Stimulated activated CD8-positive, alpha-beta memory T cell treated with anti-CD3 and anti-CD28 coated beads, Interleukin-4, amount 100 ng/mL, for 4 hours (primary cell): ENCODE measurements at places on chromosomes 4 and X.

DNA sequence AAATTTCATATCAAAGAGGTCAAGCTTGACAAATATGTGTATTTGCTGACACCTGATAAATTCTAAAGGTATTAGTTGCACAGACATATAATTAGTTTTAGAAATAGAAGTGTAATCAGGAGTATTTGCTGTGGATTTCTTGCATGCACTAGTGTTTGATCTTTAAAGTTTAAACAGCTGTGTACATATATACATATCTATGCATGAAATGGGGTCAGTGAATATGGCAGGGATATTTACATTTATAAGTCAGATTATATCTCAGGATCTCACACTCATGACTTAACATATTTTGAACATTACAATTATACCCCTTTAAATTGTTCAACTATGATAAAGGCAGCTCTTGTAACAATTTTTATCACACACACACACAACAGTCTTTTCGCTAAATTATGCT, 547.4 kb upstream of the ACTRT1 start:
- no peak for DNase-seq

DNA sequence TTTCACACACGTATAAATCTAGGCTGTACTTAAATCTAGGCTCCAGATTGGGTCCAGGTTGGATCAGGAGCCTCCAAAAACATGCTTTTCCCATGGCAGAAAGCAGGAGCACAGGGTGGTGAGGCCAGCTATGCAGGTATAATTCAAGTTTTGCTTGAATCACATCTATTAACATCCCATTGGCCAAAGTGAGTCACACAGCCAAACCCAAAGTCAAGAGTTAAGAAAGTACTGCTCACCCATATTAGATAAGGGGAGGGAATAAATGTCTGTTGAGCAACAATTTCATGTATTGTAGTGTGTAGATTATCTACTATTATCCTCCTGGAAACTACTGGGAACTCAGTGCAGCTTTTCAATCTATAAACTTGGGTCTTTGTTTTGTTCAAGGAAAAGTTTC, 12.8 kb downstream of the SUPT20HL2 start:
- DNase-seq: no peak

- no peak for DNase-seq
These were observed 56.4 kb upstream of the TMEM150C start for GRCh38 chr4:82618103-82618720.

GRCh38 chr4:16691450-16691849, 207.0 kb downstream of the LDB2 start:
- no peak for DNase-seq

DNA sequence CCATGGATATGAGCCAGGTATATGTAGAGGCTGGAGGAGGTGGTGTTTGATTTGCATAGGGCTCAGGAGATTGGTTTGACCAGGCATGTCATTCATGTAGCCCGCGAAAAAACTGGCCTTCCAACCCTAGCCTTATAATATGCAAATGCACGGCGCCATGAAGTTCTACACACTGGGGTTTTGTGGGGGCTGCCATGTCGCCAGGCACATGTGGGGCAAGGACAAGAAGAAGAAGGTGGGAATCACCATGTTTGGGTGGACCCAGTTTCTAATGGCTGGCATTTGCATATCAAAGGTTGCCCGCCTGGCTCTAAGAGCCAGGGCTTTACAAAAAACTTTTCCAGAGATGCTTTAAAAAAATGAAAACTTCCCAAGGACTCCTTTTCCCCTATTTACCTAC, 1251.0 kb downstream of the PCDH18 start:
- no peak for DNase-seq

- DNase-seq: no peak
These were observed 44.1 kb upstream of the TLR3 start for GRCh38 chr4:186024637-186025407.

DNA sequence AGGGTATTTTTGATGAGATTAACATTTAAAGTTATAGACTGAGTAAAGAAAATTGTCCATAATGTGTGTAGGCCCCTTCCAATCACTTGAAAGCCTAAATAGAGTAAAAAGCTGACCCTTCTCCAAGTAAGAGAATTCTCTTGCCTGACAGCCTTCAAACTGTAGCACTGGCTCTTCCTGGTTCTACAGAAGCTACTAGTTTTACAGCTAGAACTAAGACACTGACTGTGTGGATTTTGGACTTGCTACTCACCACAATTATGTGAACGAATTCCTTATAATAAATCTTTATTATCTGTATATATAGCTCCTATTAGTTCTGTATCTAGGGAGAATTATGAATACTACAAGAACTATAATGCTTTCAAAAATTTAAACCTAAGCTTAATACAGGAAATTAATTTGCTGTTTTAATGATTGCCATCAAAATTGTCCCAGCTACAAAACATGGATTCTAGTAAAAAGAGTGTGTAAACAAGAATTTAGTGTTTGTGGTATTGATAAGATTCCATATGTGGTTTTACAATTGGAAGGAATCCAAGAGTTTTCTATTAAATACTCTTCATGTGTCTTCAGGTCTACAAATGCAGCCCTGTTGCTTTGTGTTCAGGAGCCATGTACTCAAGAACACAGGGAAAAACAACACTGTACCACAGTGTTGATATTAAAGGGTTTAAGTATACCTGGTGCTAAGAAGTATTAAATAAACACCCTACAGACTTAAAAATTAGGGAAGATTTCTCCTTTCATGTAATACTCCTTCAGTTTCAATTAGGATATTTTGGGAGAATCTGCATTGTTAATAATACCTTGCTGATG, 366.5 kb downstream of the CXXC4 start:
- DNase-seq: no peak

DNA sequence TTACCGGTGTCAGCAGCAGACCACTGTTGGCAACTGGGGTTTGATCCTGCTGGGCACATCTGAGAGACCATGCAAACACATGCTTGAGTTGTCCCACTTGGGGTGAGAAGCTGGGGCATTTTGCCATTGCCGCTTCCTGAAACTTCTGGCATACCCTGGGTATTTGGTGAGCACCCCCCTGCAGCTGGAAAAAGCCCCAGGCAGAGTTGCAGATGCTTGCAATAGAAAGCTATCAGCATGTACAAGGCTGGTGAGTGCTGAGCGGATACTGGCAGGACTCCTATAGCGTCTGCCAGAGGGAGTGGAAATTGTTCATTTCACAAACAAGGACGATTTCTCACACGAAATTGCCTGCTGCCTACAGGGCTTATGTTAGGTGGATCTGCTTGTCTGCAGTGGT, 32.3 kb downstream of the SUPT20HL1 start:
- DNase-seq: no peak

GRCh38 chrX:101395789-101396188, 5.0 kb downstream of the RPL36A start:
- no peak for DNase-seq

DNA sequence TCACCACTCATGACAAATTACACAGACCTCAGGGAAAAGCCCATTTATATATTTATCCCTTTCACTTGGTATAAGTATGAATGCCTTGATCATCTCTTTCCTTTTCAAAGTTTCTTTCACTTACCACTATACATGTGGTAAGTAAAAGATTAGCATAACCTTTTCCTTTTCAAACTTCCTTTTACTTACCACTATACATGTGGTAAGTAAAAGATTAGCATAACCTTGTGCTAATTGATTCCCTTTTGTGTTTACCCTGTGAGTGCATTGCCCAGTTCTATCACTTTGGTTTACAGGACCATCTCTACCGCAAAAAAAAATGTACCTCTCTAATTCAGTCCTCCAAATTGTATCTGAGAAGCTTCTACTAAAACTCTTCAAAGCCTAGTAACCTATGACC, 32.7 kb upstream of the TCEANC start:
- no peak for DNase-seq

- no peak for DNase-seq
These were observed 993.1 kb downstream of the RPA4 start for GRCh38 chrX:97876697-97877407.

DNA sequence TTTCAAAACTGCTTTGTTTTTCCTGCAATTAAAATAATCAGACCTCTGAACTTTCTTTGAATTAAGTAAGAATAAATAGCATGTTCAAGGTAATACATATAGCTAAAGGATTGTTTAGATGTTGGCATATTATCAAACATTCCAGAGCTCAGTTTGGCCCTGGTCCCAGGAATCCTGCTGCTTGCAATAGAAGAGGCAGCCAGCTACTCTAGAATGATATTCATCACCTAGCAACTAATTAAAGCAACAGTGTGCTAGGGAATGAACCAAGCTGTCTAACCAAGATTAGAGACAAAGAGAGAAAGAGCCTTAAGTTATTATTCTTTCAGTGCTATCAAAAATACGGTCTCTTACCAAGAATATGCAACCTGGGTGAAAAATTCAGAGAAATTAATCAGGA, 460.9 kb downstream of the GABRG1 start:
- DNase-seq: no peak

- no peak for DNase-seq
These were observed 91.9 kb downstream of the FAM13A start for GRCh38 chr4:88965053-88965452.

DNA sequence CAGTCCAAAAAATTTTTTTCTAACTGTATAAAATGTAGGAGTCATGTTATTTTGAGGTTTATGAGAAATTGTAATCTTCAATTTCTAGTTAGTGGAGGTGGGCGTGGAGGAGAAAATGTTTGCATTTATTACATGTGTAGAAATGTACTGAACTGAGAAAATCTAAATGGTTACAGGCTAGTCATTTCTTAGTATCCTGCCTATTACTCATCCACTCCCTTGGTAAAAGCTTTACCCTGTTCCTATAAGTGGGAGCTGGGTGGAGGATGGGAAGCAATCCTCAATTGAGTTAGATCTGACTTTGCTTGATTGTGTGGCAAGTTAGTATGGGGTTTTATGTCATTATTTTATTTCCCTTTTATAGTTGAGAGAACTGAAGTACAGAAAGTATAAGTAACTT, 73.8 kb downstream of the POLA1 start:
- no peak for DNase-seq

- no peak for DNase-seq
These were observed 63.8 kb downstream of the SRPX start for GRCh38 chrX:38156838-38157237.

- no peak for DNase-seq
These were observed 47.8 kb downstream of the CLCN3 start for GRCh38 chr4:169668069-169668721.
